ENCODE measurements at places on chromosomes 3 and 15.

DNA sequence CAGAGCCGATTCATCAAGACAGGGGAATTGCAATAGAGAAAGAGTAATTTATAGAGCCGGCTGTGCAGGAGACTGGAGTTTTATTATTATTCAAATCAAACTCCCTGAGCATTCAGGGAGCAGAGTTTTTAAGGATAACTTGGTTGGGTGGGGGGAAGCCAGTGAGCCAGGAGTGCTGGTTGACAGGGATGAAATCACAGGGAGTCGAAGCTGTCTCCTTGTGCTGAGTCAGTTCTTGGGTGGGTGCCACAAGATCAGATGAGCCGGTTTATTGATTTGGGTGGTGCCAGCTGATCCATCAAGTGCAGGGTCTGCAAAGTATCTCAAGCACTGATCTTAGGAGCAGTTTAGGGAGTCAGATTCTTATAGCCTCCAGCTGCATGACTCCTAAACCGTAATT, 95.4 kb upstream of the CCDC80 start:
- DNase-seq: no peak

GRCh38 chr15:78850352-78850751, 22.3 kb upstream of the MORF4L1 start:
- DNase-seq: no peak

- no peak for DNase-seq
Measured at GRCh38 chr3:189806171-189806951, 175.2 kb downstream of the TP63 start.

DNA sequence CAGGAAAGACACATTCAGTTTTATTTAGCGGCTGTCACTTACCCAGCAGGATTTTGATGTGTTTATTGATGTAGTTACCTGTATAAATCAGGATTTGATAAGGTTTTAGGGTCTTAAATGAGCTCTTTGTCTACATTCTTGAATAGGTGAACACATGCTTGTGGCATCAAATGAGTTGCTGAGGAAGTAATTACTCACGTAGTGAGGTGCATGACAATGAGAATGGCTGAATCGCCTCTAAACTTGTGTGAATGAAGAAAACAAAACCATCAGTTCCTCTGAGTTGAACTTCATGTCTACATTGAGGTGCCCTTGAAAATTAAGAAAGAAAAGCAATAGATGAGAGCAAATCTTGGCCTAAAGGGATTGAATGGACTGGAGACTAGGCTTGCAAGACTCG, 245.6 kb upstream of the SATB1 start:
- no peak for DNase-seq

DNA sequence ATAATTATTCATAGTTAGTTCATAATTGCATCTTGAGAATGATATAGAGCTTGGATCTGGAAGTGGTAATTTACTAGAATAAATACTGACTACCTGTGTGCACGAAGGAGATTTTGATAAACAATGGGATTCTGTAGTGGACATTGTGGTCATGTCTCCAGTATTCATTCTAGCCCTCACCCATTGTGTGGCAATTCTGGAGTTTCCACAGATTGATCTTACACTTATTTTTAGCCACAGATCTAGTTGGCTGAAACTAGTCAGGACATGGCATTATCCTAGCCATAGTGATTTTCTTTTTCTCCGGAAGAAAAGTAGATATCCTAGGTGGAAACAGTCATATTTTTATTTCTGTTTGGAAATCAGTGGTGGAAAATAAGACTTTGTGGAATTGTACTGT, 833.1 kb downstream of the NAALADL2 start:
- no peak for DNase-seq

- peak; percentile 6 for DNase-seq
Measured at GRCh38 chr3:120450600-120451271, at the start of gene FSTL1. Gene FSTL1 (minus strand): TSS chr3:120450992. CDS start chr3:120450746, 246 bp downstream.

- DNase-seq: no peak
Measured at GRCh38 chr15:69532066-69532465, 79.4 kb downstream of the RPLP1 start.

DNA sequence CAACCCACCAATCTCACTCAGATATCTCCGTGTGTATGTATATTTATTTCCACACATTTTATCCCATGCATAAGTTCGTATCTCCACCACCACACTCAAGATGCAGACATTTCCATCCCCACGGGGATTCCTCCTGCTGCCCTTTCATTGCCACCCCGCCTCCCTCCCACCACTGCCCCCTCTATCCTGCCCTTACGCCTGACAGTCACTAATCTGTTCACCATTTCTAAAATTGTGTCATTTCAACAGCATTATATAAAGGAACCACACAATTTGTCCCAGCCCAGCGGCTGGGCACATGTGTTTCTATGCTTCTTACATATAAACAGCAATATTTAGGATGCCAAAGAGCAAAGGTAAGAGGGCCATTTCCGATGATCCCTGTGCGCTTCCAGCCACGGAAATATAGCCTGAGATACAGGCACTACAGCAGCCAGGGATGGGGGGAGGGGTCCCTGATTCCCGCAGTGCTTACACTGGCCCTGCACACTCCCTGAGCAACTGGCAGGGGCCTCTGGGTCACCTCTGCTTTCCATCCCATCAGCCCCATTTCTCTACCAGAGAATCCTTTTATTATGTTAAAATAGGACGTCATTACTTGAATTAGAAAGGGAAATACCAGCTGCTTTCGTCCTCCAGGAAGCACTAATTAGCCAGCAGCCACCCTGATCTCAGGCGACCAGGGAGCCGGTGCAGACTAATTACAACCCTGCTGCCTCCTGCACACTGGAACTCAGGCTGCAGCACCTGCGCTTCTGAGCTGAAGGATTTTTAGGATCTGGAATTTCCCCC, 372.0 kb upstream of the ATP10A start:
- DNase-seq: no peak

- DNase-seq: no peak
Measured at GRCh38 chr3:185646382-185647133, 60.5 kb downstream of the SENP2 start.

DNA sequence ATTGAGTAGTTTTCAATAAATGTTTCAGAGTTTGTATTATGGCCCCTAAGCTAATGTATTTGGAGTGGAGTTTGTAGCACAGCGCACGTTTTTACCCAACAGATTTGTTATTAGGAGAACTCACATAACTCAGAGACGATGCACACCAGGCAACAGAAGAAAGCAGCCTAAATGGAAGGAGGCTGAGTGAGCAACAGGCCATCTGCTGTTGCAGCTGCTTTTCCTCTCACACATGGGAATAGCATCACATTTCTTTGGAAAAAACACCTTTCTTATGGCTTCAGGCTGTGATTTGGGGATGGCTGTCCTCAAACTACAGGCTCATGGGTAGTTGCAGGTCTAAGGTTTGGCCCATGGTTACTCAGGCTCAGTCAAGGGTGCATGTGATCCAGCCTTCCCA, 469.3 kb upstream of the MCTP2 start:
- no peak for DNase-seq

DNA sequence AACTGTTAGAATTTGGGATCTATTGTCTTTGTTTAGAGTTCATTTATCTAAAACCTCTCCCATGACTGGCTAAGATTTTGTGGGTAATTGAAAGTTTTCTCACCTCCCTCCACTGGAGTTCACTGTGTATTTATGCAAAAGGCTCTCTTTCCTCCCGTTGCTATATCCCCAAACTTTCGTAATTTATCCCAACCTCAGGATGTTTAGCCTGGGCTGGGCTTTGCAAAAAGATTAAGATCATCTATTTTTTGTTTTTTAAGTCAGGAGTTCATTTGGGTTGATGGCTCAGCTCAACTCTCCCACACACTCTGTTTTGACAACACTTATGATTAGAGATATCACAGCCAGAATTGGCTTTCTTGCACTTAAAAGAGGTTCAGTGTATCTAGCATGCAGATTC, 27.0 kb downstream of the SUCNR1 start:
- DNase-seq: no peak

DNA sequence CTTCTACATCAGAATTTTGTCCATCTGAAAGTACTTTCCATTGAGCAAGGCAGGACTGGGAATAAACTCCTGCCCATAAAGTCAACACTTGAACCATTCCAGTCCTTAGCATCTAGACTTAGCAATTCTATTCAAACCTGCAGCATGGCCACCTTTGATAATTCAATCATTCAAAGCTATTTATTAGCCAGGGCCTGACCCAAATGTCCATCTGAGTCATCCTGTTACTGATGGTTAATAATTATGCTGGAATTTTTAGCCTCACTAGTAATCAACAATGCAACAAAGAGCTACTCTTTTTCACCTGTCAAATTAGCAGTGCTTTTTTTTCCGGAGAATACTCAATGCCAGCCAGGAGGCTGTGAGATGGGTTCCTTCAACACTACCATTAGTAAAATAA, 72.7 kb upstream of the SNRK start:
- DNase-seq: no peak

DNA sequence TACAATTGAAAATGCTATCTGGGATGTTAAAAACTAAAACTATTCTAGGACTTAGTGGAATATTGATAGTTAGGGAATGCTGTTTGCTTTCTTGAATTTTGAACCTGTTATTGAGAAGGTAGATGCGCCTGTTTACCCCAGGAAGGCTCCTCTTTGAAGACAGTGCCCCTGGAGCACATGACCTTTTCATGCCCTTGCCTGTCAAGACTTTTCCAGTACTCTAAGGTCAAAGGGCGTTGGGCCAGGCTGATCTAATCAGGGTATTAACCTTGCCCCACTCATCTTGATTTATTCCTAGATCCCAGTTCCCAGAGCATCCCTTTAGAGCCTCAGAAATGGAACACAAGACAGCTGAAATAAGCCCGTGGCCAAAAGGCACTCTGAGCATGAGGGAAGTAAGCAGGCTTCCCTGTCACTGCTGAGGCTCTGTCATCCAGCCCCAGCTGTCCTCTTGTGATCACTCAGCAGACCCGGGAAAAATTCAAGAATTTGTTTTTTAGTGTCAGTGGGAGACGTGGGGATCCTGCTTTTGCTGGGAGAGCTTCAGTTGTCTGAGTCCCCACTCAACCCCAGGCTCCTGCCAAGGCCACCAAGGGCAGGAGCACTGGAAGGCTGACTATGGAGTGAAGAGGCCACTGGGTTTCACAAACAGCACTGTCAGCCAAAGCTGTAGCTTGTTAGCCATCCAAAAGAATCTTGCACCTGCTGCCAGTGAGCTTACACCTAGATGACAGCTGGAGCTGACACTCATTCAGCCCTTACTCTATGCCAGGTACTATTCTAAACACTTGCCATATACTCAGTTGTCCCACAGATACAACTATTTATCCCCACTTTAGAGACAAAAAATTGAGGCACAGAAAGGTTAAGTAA, 169.0 kb downstream of the PGPEP1L start:
- no peak for DNase-seq

DNA sequence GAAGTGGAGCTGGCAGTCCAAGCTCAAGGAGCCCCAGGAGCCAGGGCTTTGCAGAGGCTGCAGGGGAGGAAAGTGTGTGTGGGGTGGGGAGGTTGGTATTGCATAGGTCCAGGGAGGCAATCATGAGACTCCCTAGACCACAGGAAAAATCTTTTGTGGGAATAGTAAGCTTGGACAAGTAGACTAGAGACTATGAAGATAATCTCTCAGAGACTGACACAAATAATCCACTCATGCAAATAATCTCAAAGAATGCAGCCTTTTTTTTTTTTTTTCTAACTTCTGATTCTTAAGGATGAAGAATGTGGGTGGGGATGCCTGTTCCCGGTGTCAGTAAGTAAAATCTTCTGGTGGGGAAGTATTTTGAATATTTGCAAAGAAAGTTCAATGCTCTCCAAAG, 113.7 kb downstream of the GREM1 start:
- DNase-seq: no peak

DNA sequence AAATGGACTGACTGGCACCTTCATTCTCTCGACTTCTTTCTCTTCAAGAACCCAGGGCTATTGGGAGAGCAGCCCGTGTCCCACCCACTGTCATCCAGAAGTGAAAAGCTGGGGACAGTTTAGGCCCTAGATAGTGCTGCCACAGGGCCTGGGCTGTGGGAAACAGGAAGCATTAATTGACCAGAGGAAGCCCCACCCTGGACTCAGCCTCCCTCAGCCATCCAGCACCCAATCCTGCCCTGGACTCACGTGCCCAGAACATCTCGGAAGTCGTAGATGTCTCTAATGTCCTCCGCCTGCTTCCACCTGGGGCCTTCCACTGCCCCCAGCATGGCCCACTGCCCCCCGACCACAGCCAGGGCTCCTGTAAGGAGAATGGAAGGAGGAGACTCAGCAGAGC, 2.3 kb downstream of the CAMK1 start:
- no peak for DNase-seq

- no peak for DNase-seq
Measured at GRCh38 chr15:41945221-41945620, 27.1 kb downstream of the EHD4 start.

- DNase-seq: no peak
Measured at GRCh38 chr3:37985637-37986320, 4.8 kb upstream of the VILL start.

- no peak for DNase-seq
Measured at GRCh38 chr3:151604891-151605290, 128.8 kb upstream of the AADACL2 start.

DNA sequence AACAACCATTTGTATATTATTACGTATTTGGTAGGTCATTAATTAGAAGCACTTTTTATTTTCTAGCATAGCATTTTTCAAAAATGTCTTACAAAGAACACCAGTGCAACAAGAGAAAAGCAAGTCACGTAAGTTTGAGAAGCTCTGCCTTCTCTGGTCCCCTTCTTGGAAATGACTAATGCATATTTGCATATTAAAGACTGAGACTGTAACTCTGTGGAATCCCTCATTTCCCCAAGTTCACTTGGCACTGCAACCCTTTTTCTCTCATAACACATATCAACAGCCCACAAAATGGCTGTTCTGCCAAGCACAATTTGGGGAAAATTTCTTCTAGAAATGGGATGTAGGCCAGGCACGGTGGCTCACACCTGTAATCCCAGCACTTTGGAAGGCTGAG, 176.3 kb downstream of the ERC2 start:
- peak; percentile 27 for DNase-seq

DNA sequence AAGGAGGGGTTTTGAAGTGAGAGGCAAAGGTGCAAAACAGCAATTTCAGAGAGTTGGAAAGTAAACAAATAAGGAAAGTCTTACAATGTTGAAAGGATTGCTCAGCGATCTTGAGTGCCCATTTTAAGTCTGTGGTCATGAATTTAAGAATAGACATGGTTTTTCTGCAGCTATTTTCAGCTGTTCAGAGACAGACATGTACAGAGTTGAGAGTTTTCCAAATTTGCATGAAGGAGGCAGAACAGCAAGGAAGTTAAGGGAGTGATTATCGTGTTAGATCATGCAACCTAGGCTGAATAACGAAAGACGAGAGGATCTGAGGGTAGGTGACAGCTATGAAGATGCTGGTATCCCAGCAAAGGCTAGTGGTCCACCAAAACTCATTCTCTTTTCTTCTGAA, 37.2 kb downstream of the DET1 start:
- no peak for DNase-seq

GRCh38 chr3:127121885-127122284, 71.0 kb upstream of the PRR23E start:
- no peak for DNase-seq

GRCh38 chr3:176328666-176329065, 868.6 kb downstream of the TBL1XR1 start:
- no peak for DNase-seq
